ENCODE measurements at places on chromosomes 1 and 21.

GRCh38 chr1:181100015-181100905, 11.8 kb downstream of the IER5 start:
- DNase-seq = no peak

DNA sequence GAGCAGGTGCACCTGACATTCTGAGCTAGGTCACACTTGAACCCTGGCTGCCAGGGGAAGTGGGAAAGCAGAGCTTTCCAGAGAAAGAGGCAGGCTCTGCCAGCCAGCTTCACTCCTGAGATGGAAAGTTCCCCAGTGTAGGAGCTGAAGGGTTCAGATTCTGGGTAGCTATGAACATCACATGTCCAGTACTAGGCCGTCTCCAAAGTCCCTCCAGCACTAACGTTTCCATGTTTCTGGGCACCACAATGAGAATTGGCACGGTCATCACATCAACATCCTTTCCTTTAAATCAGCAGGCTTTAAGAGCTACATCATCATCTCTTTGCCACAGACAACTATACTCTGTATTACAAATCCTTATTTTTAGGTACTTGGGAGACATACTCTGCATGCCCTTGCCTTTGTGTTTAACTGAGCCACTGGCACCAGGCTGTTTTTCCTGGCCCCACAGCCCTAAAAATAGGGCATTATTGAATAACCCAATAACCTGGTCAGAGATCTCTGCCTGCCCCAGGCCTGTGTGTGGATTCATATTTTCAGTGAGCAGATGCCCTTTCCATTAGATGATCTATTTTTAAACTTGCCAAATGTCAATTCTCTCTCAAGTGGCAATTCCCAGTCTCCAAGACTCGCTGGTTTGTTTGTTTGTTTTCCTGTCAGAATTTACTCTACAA, 35.4 kb upstream of the USP24 start:
- no peak for DNase-seq

GRCh38 chr1:42179275-42179674, 14.7 kb upstream of the GUCA2A start:
- no peak for DNase-seq

DNA sequence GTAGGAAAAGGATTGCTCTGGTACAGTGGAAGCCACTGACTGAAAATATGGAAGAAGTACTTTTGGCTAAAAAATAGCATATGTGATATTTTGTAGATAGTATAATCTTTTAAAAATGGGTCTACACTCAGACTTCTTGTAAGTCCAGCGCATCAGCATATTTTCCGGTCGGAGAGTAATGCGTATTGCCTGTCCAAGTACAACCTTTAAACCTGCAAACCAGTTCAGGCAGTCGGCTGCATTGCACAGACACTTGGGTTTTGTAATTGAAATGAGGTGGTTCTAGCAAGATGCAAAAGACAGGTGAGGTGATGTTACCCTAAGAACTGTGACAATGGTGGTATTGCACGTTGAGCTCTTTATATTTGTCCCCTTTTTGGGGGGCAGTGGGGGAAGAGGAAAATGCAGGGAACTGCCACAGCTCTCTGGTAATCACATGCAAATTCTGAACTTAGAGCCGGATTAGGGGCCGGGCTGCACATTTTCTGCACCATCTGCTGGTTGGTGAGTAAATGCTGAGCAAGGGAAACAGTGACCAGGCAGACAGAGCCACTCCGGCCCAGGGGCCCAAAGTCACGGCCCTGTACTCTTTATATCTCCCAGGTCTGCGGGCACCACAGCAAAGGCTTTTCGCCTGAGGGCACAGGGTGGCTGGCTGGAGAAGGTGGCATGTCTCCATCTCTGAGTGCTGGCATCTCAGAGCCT, 2.3 kb downstream of the GPR137B start:
- no peak for DNase-seq

DNA sequence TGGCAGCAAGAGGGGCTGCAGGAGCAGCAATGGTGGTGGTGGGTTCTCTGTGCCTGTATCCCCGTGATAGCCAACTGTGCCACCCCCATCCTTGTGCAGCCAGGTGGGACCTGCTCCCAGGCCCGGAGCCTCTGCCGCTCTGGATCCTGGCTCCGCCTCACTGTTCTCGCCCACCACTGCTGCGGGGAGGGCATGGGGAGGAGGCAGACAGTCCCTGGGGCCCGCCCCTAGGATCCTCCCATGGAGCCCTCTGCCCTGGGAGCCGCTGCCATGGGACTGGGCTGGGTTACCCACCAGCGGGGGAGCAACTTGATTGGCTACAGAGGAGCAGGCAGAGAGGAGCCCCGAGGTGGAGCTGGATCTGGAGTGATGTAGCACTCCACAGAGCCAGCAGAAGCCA, 31.6 kb downstream of the CD1D start:
- DNase-seq = no peak

Data from activated CD8-positive, alpha-beta memory T cell treated with anti-CD3 and anti-CD28 coated beads for 1 hour (primary cell).